Left lung (tissue), 14 donors: ENCODE measurements at places on chromosomes 7 and 10. TPM values are rescaled to one million over a fixed set of nuclear protein-coding genes. Genes with fewer than 3 reads are reported as not detected.

DNA sequence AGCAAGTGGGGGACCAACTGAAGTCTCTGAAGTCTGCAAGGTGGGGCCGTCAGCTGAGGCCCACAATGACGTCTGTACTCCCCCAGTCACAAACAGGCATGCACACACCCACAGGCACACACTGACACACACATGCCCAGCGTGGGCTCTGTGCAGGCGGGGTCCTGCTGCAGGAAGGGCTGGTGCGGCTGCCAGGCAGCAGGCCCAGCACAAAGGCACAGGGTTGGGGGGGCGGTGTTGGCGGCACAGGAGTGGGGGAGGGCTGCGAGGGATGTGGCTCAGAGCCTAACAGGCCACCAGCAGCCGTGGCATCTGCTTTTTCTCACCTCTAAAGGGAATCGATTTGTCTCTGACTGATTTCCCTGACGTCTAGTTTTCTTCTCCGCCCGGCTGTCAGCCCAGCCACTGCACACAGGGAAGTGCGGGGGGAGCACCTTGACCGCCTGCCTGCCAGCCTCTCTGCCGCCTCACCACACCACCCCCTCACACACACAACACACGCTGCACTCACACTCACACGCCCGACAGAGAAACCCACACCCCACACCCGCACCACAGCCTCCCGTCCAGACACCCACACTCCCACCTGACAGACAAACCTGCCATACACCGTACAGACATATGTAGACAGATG lies 43.5 kb upstream of the ZMIZ1 start:
- H3K27me3 ChIP-seq: no peaks in the 10 kb centered on the region
- H3K27ac ChIP-seq: no peak overlapping the region
- no peak overlapping the region for H3K4me3 ChIP-seq
- peak; percentile 25 for DNase-seq

Gene CALHM3
- polyA plus RNA-seq: not detected

- peak overlapping the region; percentile 37 for H3K4me3 ChIP-seq
- H3K27me3 ChIP-seq: no peaks in the 10 kb centered on the region
- no peaks in the 10 kb centered on the region for H3K36me3 ChIP-seq
- H3K4me1 ChIP-seq: no peaks in the 10 kb centered on the region
- DNase-seq: no peak
Observed at GRCh38 chr7:80916770-80917741, 1.8 kb downstream of the SEMA3C start.

DNA sequence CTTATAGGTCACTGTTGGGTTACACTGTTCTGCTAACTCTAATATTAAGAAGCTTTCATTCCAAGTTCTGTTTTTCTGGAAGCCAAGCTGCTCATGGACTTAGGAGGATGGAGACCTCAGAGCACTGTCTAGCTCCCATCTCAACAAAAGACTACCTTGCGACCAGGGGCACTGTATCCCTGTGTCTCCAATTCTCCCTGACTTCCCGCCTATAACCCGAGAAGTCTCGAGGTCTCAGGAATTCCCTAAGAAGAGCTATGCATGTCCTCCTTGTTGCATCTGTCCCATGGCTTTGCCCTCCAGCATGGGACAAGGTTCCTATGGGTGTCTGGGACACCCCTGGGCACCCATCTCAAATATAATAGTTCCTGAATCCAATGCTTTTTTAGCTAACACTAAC lies 31.2 kb downstream of the BTBD16 start:
- DNase-seq: no peak
- H3K27me3 ChIP-seq: no peaks in the 10 kb centered on the region
- H3K4me1 ChIP-seq: no peaks in the 10 kb centered on the region
- no peak overlapping the region for H3K27ac ChIP-seq
- H3K4me3 ChIP-seq: no peak overlapping the region
- H3K36me3 ChIP-seq: no peaks in the 10 kb centered on the region

Gene TSPAN13
- polyA plus RNA-seq: 125 TPM

DNA sequence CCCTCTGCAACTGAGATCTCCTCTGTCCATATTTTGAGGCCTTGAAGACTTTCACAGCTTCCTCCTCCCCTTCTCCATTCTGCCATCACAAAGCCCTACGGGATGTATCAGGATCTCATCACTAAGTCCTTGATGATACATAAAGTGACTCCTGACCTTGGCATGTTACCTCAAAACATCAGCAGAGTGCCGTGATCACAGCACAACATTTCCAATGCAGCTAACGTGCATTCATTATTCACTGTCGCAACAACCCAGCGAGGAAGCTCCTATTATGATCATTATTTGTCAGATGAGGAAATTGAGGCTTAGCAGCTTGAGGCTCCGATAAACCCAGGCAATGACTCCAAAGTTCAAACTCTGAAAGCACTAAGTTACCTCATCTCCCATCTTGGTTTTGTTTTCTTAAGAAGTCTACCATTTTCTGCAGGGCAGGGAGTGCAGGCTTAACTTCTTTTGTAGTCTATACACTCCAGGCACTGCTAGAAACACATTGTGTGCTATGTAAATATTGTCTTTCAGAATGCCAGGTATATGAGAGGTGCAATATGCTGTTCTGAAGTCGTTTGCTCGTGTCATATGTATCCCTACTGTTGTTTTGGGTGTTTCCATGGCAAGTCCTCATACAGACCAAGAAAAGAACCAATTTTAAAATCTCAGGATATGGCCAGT lies 80.6 kb upstream of the C1QL3 start:
- no peaks in the 10 kb centered on the region for H3K4me1 ChIP-seq
- no peaks in the 10 kb centered on the region for H3K27me3 ChIP-seq
- H3K4me3 ChIP-seq: no peak overlapping the region
- DNase-seq: no peak

Gene CPA1
- 0.88 TPM for polyA plus RNA-seq

DNA sequence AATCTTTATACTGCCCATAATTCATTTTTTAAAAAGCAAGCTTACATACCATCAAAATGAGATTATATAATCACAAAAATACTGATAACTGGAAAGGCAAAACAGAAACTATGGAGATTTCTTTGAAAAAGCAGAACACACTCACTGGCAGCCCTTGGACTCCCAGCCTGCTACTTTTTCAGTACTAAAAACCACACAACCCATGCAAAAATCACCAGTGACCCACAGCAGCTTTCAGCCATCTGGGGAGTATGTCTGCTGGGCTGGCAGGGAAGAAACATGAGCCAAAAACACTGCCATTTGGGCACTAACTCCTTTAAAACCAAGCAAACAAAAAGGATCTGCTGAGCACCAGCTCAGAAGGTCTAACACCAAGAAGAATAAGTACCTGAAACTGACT lies 80.0 kb upstream of the DDC start:
- H3K27ac ChIP-seq: no peak overlapping the region
- DNase-seq: no peak
- no peaks in the 10 kb centered on the region for H3K27me3 ChIP-seq
- H3K36me3 ChIP-seq: no peaks in the 10 kb centered on the region

Gene NFE2L3
- polyA plus RNA-seq: 20.8 TPM

GRCh38 chr7:13834328-13834761 lies 155.1 kb downstream of the ETV1 start:
- no peak for DNase-seq
- H3K4me3 ChIP-seq: no peak overlapping the region
- H3K4me1 ChIP-seq: no peaks in the 10 kb centered on the region
- H3K36me3 ChIP-seq: no peaks in the 10 kb centered on the region
- H3K27ac ChIP-seq: no peak overlapping the region

Gene ANKRD7
- polyA plus RNA-seq: 2.0 TPM

DNA sequence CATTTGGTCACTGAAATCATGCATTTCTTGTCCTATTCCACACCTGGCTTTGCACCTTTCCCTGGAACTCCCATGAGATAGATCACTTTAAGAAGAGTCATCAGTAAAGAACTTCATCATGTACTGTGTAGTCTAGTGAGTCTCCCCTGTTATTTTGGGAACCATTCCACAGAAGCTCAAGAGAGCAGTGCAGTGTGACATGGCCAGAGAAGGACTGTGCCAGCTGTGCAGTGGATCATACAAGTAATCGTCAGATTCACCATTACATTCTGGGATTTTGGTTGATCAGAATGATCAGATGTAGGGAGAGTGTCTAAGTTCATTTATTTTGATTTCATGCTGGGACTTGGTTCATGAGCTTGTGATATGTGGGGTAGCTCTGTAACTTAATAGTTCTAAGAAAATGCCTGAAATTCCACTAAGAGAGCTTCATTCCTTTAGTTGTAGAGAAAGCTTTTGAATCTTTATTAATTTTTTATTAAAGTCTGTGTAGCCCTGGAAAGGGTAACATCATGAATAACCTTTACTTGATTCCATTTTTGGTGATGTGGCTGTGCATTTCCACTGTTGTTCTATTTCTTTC lies 166.8 kb downstream of the SUGCT start:
- DNase-seq: no peak
- H3K4me3 ChIP-seq: no peak overlapping the region
- H3K27me3 ChIP-seq: no peaks in the 10 kb centered on the region
- H3K4me1 ChIP-seq: no peaks in the 10 kb centered on the region

Gene UCMA
- 0.57 TPM for polyA plus RNA-seq

- H3K4me1 ChIP-seq: no peaks in the 10 kb centered on the region
- no peak overlapping the region for H3K27ac ChIP-seq
- H3K27me3 ChIP-seq: no peaks in the 10 kb centered on the region
- no peak for DNase-seq
Observed at GRCh38 chr7:7862393-7862792, 106.2 kb upstream of the GLCCI1 start.

Gene HOXA13
- not detected for polyA plus RNA-seq

DNA sequence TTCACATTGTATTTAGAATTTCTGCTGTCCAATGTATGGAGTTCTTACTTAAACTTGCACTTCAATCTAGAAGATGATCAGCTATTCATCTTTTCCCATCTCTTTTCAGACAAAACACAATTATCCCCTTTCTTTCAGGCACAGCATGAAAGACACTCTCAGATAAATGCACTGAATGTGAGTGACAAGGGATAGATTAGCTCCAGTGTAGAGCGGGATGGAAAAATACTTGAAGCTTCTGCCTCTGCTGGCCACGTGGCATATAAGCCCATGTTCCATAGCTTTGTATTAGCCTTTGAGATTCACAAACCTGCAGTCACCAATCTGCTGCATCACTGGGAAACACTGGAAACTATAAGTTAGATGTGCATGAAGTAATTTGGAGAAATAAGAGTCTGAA lies 162.2 kb upstream of the FAM3C start:
- no peaks in the 10 kb centered on the region for H3K27me3 ChIP-seq
- H3K4me1 ChIP-seq: no peaks in the 10 kb centered on the region
- no peak for DNase-seq
- H3K27ac ChIP-seq: no peak overlapping the region

GRCh38 chr10:79107736-79108264 lies 39.0 kb downstream of the ZMIZ1 start:
- no peaks in the 10 kb centered on the region for H3K36me3 ChIP-seq
- H3K27me3 ChIP-seq: no peaks in the 10 kb centered on the region
- DNase-seq: no peak
- H3K4me3 ChIP-seq: no peak overlapping the region
- H3K4me1 ChIP-seq: peaks cover 65% of the 10 kb centered on the region

DNA sequence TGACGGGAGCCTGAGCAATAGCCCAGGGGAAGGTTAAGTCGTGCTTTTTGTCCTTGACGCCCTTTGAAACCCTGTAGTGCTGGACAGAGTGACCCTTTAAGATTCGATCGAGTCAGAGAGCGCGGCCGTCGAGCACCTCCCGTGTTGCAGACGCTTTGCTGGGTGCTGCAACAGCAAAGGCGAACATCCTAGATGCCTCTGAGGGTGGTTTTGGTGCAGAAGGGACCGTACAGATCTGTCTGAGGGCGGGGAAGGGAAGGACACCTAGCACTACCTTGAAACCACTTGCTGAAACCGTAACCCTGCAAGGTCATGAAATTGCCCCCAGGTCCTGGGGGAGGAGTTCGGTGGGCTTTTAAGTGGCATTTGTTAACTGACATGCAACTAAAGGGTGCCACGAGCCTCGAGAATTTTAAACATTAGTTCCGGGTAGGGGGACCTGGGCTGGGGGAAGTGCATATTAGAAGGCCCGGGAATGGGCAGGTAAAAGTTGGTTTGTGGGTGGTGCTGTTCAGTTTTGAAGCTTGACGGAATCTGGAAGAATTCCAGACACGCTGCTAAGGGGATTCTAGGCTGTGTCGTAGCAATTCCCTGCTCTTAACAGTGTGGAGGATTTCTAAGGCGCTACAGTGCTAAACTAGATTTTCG lies 786 bp downstream of the ATP5F1C start:
- H3K36me3 ChIP-seq: peaks cover 6% of the 10 kb centered on the region
- H3K27ac ChIP-seq: peak overlapping the region; percentile 73
- DNase-seq: no peak
- H3K4me3 ChIP-seq: peak overlapping the region; percentile 97

Gene NUTM2D
- polyA plus RNA-seq: 11.3 TPM

Gene PDE6C
- polyA plus RNA-seq: 1.5 TPM

GRCh38 chr10:59372543-59372942 lies 10.2 kb upstream of the FAM13C start:
- no peaks in the 10 kb centered on the region for H3K4me1 ChIP-seq
- H3K4me3 ChIP-seq: no peak overlapping the region
- no peak overlapping the region for H3K27ac ChIP-seq
- H3K36me3 ChIP-seq: no peaks in the 10 kb centered on the region

GRCh38 chr7:137462847-137463246 lies 119.3 kb upstream of the PTN start:
- H3K4me1 ChIP-seq: no peaks in the 10 kb centered on the region
- H3K36me3 ChIP-seq: no peaks in the 10 kb centered on the region
- H3K27me3 ChIP-seq: no peaks in the 10 kb centered on the region
- no peak overlapping the region for H3K27ac ChIP-seq

GRCh38 chr7:8382004-8382730 lies 51.2 kb upstream of the NXPH1 start:
- H3K4me3 ChIP-seq: no peak overlapping the region
- no peaks in the 10 kb centered on the region for H3K4me1 ChIP-seq
- no peak overlapping the region for H3K27ac ChIP-seq
- no peak for DNase-seq
- H3K36me3 ChIP-seq: no peaks in the 10 kb centered on the region

DNA sequence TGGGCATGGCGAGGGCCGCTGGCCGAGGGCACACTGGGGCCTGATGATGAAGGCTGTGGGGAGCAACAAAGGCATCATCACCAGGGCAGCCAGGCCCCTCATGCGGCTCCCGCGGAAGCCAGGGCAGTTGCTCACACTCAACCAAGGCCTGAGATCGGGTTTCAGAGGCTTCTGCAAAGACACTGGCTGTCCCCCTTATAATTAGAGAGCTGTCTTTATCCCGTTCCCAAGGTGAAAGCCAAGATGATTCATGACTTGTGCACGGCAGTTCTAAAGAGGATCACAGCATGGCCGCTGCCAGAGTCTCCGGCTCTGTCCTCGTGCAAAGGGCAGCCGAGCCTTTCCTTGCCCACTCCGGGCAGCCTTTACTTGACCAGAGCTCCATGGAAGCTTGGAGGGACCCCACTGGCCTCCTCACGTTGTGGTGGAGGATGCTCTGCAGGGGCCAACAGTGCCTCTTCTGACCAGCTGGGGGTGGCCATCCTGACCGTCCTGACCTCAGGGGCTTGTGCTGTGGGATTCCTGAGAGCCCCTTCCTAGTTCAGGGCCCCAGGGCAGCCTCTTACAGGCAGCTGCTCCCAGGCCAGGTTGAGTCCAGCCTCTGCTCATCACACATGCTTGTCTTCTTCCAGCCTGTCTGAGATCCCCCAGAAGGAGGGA lies 82.3 kb downstream of the PRKAG2 start:
- H3K4me3 ChIP-seq: no peak overlapping the region
- no peak for DNase-seq
- H3K4me1 ChIP-seq: peaks cover 74% of the 10 kb centered on the region

Gene PAX2
- polyA plus RNA-seq: not detected

- no peak overlapping the region for H3K4me3 ChIP-seq
- no peak for DNase-seq
- H3K36me3 ChIP-seq: no peaks in the 10 kb centered on the region
Observed at GRCh38 chr10:6788231-6788630, 208.2 kb upstream of the PRKCQ start.

Gene PTPRE
- polyA plus RNA-seq: 8.4 TPM

- no peak for DNase-seq
- H3K4me1 ChIP-seq: peaks cover 61% of the 10 kb centered on the region
- no peaks in the 10 kb centered on the region for H3K36me3 ChIP-seq
- no peak overlapping the region for H3K4me3 ChIP-seq
- H3K27me3 ChIP-seq: no peaks in the 10 kb centered on the region
Observed at GRCh38 chr10:49176310-49177268, 11.6 kb downstream of the TMEM273 start.

Gene LYZL1
- not detected for polyA plus RNA-seq
